Activated CD8-positive, alpha-beta memory T cell treated with anti-CD3 and anti-CD28 coated beads, Interleukin-2, amount 50 U/mL, for 4 hours (primary cell): ENCODE measurements at places on chromosomes 12 and 14.

GRCh38 chr12:23760495-23760894 is 189.0 kb downstream of the SOX5 start:
- DNase-seq: no peak

DNA sequence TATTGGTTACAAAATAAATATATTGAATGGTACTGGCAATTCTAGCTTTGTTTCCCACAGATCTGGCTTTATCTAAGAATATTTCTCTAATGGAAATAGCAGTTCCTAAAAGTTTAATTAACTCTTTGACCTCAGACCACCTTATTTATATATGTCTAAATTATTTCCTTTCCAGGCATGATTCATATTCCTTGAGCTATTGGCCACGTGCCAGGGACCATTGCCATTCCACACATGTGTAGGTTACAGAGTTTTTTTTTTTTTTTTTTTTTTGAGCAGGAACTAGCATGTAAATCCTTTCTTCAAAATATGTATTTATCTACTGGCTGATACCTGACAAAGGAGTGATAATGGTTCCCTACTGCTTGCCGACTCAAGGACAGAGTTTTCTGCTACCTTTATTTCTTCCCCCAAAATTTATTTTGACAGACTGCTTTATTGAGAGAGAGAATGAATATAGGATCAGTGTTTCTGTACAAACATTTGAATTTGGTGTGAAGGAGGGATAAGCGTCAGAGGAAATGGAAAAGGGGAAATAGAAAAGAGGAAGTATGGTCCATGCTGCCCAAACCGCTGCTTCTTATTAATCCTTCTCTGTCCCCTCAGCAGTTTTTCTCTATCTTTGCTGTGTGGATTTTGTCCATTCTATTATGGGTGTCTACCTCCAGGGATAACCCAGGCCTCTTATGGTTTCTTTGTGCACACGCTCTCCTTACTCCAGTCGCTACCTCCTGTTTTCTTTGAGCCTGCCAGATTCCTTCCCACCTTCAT is 36.4 kb downstream of the PDE3A start:
- no peak for DNase-seq

GRCh38 chr12:118870551-118870950 is 110.8 kb upstream of the SRRM4 start:
- no peak for DNase-seq

GRCh38 chr12:120037851-120038250 is 48.8 kb downstream of the BICDL1 start:
- DNase-seq: no peak

- DNase-seq: no peak
These were observed 168.8 kb downstream of the ANO4 start for GRCh38 chr12:100963381-100963780.

DNA sequence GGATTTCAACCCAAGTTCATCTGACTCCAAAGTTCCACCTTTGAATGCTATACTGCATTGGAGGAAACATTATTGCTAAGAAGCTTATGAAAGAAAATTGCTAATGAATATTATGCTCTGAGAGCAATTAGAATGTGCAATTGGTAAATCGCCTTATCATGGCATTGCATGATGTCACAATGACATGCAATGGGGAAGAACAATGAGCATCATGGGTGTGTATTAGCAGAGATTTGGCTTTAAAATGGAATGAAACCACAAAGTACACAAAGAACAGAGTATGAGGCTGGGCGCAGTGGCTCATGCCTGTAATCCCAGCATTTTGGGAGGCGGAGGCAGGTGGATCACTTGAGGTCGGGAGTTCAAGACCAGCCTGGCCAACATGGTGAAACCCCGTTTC is 34.7 kb downstream of the FOS start:
- no peak for DNase-seq

GRCh38 chr12:4435537-4435936 is 10.1 kb downstream of the FGF6 start:
- DNase-seq: no peak

DNA sequence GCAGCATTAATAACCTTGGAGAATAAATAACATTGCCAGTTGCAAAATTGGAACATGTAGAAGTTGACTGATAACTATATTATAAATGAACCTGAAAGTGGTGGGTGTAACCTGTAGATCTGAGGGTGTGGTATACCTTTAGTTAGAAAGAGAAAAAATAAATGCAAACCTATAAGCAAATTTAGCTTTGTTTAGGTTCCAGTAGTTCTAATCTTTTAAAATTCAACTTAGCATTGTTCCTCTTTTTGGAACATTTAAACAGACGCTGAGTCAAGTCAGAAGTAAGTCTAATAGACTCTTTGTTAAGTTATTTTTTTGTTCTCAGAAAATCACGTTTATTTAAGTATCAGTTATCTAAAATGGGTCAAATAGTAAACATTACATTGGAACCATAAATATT is 120.0 kb downstream of the DNAI7 start:
- DNase-seq: no peak

DNA sequence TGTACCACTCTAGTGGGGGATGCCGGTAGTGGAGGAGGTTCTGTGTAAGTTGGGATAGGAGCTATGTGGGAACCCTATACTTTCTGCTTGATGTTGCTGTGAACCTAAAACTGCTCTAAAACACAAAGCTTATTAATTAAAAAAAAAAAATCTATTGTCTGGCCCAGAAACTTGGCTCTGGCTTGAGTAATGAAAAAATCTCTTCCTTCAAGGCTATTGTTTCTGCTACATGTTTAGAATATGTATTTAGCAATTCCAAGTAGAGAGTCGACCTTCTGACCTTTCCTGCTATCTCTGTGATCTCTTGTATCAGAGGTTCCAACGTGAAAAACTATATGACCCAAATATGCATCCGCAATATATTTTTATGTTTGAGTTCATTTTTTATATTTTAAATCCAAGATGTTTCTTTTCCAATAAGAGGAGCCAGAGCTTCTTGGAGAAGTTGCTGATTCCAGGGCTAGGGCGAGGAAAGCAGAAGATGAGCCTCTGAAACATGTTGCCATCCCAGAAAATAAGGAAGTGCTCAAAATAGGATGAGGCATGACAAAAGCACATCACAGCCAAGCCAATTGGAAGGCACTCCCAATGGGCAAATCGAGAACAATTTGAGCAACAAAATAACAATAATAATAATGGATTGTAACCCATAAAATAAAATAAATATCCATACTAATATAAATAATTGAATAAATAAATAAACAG is 184.6 kb upstream of the TMEM260 start:
- no peak for DNase-seq

- DNase-seq: no peak
These were observed 197.0 kb upstream of the PRICKLE1 start for GRCh38 chr12:42786400-42787148.

GRCh38 chr14:74418031-74418430 is 8.0 kb downstream of the SYNDIG1L start:
- DNase-seq: no peak

DNA sequence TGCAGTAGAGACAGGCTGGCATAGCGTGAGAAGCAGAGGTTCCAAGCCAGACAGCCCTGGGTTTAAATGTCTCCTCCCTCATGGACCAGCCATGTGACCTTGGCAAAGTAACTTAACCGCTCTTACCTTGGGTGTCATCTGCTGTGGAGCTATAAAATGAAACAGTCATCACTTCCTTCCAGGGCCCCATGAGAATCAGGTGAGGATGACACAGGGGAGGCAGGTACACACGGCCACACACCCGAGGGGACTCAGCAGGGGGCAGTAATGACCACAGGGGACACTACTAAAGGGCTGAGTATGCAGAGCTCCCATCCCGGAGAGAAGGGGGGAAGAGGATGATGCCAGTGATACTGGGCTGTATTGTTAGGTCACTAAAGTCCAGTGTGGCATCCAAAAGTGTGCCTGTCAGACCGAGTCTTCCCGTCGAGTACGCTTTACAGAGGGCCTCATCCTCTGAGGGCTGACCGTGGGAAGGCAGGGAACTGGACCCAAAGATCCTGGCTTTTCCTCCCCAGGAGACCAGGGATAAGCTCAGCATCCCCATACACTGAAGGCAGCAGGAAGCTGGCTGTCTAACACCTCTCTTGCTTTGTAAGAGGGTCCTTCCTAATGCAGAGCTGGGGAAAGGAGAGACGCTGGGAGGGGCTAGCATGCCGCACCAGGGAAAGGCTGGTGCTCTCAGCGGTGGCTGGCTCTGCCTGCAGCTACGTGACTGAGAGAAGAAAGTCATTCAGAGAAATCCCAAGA is 94.2 kb downstream of the SINHCAF start:
- DNase-seq: no peak

GRCh38 chr14:65433157-65433556 is 20.6 kb downstream of the FUT8 start:
- DNase-seq: no peak

- DNase-seq: no peak
These were observed 117.8 kb downstream of the BTG1 start for GRCh38 chr12:92027701-92028440.

- DNase-seq: no peak
These were observed 44.0 kb upstream of the FRMD6 start for GRCh38 chr14:51607711-51608110.

DNA sequence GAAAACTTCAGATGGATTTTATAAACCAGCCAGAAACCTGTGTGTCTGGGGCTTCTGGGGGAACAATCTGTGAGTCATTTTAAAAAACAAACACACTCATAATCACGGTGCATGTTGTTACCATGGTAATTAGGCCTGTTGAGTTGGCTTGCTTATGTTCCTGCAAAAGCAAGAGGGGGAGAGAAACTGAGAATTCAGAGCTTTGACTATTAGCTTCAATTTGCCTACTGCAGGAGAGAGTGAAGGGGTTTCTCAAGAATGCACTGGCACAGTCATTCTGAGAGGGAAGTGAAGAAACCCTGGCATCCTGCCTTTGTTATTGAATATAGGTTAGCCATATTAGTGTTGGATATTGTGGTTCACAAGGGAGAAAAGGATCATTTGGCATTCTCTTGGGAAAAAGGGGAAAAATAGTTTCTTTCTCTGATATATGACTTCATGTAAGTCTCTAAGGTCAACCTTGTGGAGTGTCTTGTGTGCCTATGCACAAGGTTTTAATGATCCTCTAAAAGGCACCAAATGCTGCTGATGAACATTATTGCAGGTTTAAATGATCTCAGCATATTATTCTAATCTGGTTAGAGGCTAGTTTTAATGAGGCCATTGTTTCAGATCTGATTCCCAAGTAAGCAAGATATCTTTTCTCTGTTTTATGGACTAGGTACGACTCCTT is 12.9 kb downstream of the GNG2 start:
- DNase-seq: no peak
